PC-9 (cell line): ENCODE measurements at places on chromosomes 1 and 21. TPM values are rescaled to one million over a fixed set of nuclear protein-coding genes. Genes with fewer than 3 reads are reported as not detected.

PTAFR gene
- 7.6 and 12.2 TPM in 2 replicates for total RNA-seq

TTC39A gene
- 7.3 and 10.4 TPM in 2 replicates for total RNA-seq

CHIA gene
- total RNA-seq, result not detected in 2 replicates

GABPA gene
- total RNA-seq, result 18.2 and 20.5 TPM in 2 replicates

PTGER3 gene
- total RNA-seq, result 0.08 and 0.13 TPM in 2 replicates

IGSF21 gene
- total RNA-seq, result not detected in 2 replicates

CNST gene
- total RNA-seq, result 9.1 and 13.1 TPM in 2 replicates

BATF3 gene
- total RNA-seq, result 0.50 and 1.3 TPM in 2 replicates

LRRC41 gene
- 65.9 and 66.3 TPM in 2 replicates for total RNA-seq

RIPK4 gene
- total RNA-seq, result 30.1 and 39.3 TPM in 2 replicates

FAM43B gene
- not detected in 2 replicates for total RNA-seq

TCEA3 gene
- total RNA-seq, result 2.7 and 3.5 TPM in 2 replicates

FCN3 gene
- not detected in 2 replicates for total RNA-seq

OVAAL gene
- not detected in 2 replicates for total RNA-seq

PTPN7 gene
- total RNA-seq, result not detected in 2 replicates

IGSF5 gene
- not detected in 2 replicates for total RNA-seq

SLAMF7 gene
- 1.7 and 3.6 TPM in 2 replicates for total RNA-seq
